ENCODE measurements at places on chromosomes 5 and 9.

GRCh38 chr5:90866915-90867731 lies 308.5 kb downstream of the ADGRV1 start:
- DNase-seq, result peak; percentile 8
- no peaks in the 10 kb centered on the region for H3K36me3 ChIP-seq
- no peak overlapping the region for H3K27ac ChIP-seq
- H3K4me1 ChIP-seq, result no peaks in the 10 kb centered on the region
- no peaks in the 10 kb centered on the region for H3K27me3 ChIP-seq

DNA sequence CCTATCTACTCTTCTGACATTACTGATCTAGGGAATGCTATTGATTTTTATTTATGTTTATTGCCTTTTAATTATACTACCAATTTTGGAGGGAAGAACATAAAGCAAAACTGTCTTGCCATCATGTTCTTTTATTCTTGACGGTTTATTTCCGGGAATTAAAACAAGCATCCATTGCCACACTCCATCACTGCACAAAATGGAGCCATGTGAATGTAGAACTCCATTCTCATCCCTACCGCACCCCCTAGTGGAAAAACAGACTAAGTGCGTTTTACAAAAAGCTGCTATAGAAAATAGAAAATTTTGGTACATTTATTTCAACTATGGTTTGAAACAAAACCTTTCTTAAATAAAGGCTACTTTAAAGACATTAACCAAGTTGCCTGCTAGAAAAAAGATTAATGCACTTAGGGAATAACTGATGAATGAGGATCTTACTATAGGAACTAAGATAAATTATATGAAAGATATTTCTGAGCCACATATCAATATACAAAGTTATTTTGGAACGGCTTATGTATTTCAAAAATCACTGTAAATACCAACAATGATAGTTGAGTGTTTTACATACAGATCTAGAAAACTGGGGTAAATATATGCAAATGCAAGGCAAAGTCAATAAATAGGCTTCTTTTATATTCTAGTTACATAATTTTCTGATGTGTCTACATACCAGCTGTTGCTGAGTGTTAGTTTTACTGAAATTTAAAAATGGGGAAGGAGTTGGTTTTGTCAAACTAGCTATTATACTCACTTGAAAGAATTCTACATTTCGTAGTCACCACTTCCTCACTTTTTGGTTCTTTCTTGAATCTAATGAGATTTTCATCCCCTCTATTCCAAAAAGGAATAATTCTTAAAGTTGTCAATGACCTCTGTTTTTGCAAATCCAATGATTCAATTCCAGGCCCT lies 26.5 kb downstream of the OXCT1 start:
- DNase-seq, result peak; percentile 75
- no peak overlapping the region for H3K4me3 ChIP-seq
- H3K27ac ChIP-seq, result no peak overlapping the region
- no peaks in the 10 kb centered on the region for H3K27me3 ChIP-seq

DNA sequence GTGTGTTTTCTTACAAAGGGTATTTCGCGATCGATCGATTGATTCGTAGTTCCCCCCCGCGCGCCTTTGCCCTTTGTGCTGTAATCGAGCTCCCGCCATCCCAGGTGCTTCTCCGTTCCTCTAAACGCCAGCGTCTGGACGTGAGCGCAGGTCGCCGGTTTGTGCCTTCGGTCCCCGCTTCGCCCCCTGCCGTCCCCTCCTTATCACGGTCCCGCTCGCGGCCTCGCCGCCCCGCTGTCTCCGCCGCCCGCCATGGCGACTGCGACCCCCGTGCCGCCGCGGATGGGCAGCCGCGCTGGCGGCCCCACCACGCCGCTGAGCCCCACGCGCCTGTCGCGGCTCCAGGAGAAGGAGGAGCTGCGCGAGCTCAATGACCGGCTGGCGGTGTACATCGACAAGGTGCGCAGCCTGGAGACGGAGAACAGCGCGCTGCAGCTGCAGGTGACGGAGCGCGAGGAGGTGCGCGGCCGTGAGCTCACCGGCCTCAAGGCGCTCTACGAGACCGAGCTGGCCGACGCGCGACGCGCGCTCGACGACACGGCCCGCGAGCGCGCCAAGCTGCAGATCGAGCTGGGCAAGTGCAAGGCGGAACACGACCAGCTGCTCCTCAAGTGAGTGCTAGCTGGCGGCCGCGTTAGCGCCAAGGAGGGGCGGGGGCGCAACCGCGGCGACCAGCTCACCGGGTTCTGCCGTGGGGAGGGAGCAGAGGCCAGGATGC lies 480 bp downstream of the LMNB1 start:
- no peaks in the 10 kb centered on the region for H3K36me3 ChIP-seq
- no peaks in the 10 kb centered on the region for H3K27me3 ChIP-seq
- H3K27ac ChIP-seq, result peak overlapping the region; percentile 87
- H3K4me3 ChIP-seq, result peak overlapping the region; percentile 92
- H3K4me1 ChIP-seq, result no peaks in the 10 kb centered on the region

GRCh38 chr5:86143837-86144236 lies 473.9 kb upstream of the COX7C start:
- H3K36me3 ChIP-seq, result no peaks in the 10 kb centered on the region
- no peak for DNase-seq
- no peak overlapping the region for H3K27ac ChIP-seq
- no peaks in the 10 kb centered on the region for H3K27me3 ChIP-seq
- H3K4me3 ChIP-seq, result no peak overlapping the region

GRCh38 chr9:37650299-37650872 lies 368 bp upstream of the FRMPD1 start:
- H3K36me3 ChIP-seq, result no peaks in the 10 kb centered on the region
- H3K4me1 ChIP-seq, result peaks cover 3% of the 10 kb centered on the region
- DNase-seq, result no peak
- no peak overlapping the region for H3K27ac ChIP-seq
- peak overlapping the region; percentile 68 for H3K4me3 ChIP-seq

GRCh38 chr5:92927291-92927778 lies 653.7 kb downstream of the NR2F1-AS1 start:
- H3K4me1 ChIP-seq, result no peaks in the 10 kb centered on the region
- no peak for DNase-seq
- no peaks in the 10 kb centered on the region for H3K36me3 ChIP-seq
- H3K27ac ChIP-seq, result no peak overlapping the region

DNA sequence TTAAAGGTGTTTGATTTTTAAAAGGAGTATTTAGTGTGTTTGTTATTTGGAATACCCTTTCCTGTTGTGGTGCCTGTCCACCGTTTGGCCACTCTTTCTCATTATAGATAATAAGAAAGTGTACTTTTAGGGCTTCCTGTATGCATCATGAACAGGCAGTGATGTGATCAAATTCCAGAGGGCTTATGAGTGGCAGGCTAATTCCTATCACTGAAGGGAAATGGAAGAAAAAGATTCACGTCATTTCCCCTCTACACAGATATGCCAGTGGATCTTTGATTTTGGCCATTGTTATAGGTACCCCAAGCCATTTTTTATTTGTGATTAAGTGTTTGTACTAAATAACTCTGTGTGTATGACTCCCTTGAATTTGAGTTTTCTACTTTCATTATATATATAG lies 37.1 kb downstream of the RPS6 start:
- H3K27ac ChIP-seq, result no peak overlapping the region
- H3K4me1 ChIP-seq, result no peaks in the 10 kb centered on the region
- no peaks in the 10 kb centered on the region for H3K27me3 ChIP-seq
- no peak for DNase-seq
- peaks cover 14% of the 10 kb centered on the region for H3K36me3 ChIP-seq

- H3K36me3 ChIP-seq, result no peaks in the 10 kb centered on the region
- H3K27me3 ChIP-seq, result peaks cover 13% of the 10 kb centered on the region
- no peak overlapping the region for H3K4me3 ChIP-seq
- H3K27ac ChIP-seq, result no peak overlapping the region
- no peak for DNase-seq
- H3K4me1 ChIP-seq, result no peaks in the 10 kb centered on the region
Observed at GRCh38 chr5:151569132-151570046, 21.7 kb downstream of the FAT2 start.

DNA sequence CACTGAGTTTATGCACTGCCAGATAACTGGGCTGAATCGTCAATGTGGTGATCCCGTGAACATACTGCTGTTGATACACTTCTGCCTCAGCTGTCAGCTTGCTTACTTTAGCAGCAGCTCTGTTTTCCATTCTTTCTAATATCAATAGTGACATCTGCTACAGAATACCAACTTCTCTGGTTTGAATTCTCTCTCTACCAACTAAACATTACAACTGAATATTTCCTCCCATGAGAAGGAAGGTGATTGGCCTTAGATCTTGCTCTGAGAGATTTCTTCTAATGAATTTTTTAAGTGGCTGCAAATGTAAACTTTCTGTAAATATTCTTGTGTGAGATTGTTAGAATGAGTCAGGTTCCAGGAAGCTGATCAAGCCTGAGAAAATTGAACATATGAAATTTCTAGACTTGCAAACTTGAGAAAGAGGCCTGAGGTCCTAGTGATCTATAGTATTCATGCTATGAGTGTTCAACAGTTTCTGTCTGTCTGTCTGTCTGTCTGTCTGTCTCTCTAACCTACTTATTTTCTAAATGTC lies 205.5 kb upstream of the CDKN2B start:
- no peaks in the 10 kb centered on the region for H3K27me3 ChIP-seq
- H3K4me3 ChIP-seq, result no peak overlapping the region
- DNase-seq, result peak; percentile 77
- H3K36me3 ChIP-seq, result no peaks in the 10 kb centered on the region

GRCh38 chr9:122042056-122042455 lies 51.1 kb downstream of the TTLL11 start:
- H3K4me3 ChIP-seq, result no peak overlapping the region
- H3K27me3 ChIP-seq, result no peaks in the 10 kb centered on the region
- no peak for DNase-seq
- H3K4me1 ChIP-seq, result peaks cover 2% of the 10 kb centered on the region

GRCh38 chr5:8333977-8334376 lies 465.0 kb downstream of the MTRR start:
- H3K27ac ChIP-seq, result no peak overlapping the region
- no peaks in the 10 kb centered on the region for H3K36me3 ChIP-seq
- no peak for DNase-seq
- no peak overlapping the region for H3K4me3 ChIP-seq
- H3K4me1 ChIP-seq, result no peaks in the 10 kb centered on the region

GRCh38 chr5:96641368-96642280 lies 20.6 kb upstream of the CAST start:
- no peaks in the 10 kb centered on the region for H3K27me3 ChIP-seq
- H3K36me3 ChIP-seq, result no peaks in the 10 kb centered on the region
- DNase-seq, result peak; percentile 57
- H3K27ac ChIP-seq, result no peak overlapping the region
- H3K4me1 ChIP-seq, result peaks cover 5% of the 10 kb centered on the region

- H3K27me3 ChIP-seq, result no peaks in the 10 kb centered on the region
- no peaks in the 10 kb centered on the region for H3K4me1 ChIP-seq
- H3K36me3 ChIP-seq, result no peaks in the 10 kb centered on the region
- no peak overlapping the region for H3K27ac ChIP-seq
- no peak for DNase-seq
Observed at GRCh38 chr9:19748278-19749126, 40.3 kb downstream of the SLC24A2 start.

DNA sequence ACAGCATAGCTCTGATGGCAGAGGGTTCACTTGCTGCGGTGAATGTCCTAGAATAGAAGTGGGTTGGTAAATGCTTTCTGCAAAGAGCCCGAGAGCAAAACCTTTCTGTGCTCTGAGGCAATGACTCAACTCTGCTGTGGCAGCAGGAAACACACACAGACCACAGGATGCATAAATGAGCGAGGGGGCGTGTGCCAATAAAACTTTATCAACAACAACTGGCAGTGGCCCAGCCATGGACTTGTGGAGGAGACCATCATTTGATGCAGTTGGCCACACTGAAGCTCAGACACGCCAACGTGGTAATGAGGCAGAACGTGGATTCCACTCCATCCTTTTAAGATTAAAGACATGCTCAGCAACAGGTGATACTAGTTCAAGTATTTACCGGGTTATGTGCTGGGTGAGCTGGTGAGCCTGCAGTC lies 6.8 kb downstream of the MRPL36 start:
- H3K36me3 ChIP-seq, result peaks cover 22% of the 10 kb centered on the region
- DNase-seq, result peak; percentile 92
- H3K4me1 ChIP-seq, result peaks cover 26% of the 10 kb centered on the region
- H3K27me3 ChIP-seq, result no peaks in the 10 kb centered on the region
- no peak overlapping the region for H3K4me3 ChIP-seq
- H3K27ac ChIP-seq, result peak overlapping the region; percentile 18

- peaks cover 7% of the 10 kb centered on the region for H3K4me1 ChIP-seq
- DNase-seq, result no peak
- H3K27me3 ChIP-seq, result no peaks in the 10 kb centered on the region
- H3K4me3 ChIP-seq, result no peak overlapping the region
- H3K36me3 ChIP-seq, result no peaks in the 10 kb centered on the region
Observed at GRCh38 chr5:68435611-68436010, 220.1 kb downstream of the PIK3R1 start.

Data from IMR-90 (cell line).